AML-193 (cell line): ENCODE measurements at places on chromosomes 7 and 10.
A peak's percentile ranks its signal among the peaks of the same experiment; 100 is the strongest.

DNA sequence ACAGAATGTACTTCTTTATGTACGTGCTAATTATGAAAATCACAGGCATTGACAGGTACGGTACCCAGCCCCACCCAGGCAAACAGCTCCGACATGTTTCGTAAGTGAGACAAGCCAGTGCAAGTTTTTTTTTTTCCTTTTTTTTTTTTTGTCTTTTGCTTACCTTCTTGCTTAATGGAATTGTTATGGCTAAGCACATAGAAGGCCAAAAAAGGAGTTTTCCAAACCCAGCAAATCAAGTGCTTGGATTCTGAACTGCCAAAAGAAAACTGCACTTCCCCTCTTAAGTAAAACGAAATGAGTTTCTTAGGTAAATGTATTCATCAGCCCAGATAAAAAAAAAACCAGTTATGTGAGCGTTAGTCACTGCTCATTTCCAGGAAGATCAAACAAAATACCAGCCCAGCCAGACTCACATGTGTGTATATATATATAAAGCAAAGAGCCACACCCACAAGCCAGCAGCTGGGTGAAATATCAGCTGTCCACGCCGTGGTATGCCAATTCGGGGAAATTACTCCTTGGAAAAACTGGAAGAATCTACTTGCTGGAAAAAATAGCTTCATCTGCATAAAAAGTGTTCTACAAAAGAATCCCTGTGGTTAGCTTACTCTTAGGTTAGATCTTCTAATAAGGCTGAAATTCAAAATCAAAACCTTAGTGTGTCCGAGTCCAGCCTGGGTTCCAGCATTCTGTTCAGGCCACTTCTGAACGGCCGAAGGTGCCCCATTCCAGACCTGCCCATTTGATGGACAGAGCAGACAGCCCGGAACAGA, 8.0 kb downstream of the KLF6 start:
- no peak for DNase-seq

- DNase-seq, result no peak
These were observed 88.4 kb upstream of the ZMIZ1 start for GRCh38 chr10:78980354-78980753.

- peak; percentile 29 for DNase-seq
These were observed 51.1 kb downstream of the TPST1 start for GRCh38 chr7:66256281-66256680.

GRCh38 chr10:27088119-27089044, 11.9 kb downstream of the ANKRD26 start:
- DNase-seq, result no peak

DNA sequence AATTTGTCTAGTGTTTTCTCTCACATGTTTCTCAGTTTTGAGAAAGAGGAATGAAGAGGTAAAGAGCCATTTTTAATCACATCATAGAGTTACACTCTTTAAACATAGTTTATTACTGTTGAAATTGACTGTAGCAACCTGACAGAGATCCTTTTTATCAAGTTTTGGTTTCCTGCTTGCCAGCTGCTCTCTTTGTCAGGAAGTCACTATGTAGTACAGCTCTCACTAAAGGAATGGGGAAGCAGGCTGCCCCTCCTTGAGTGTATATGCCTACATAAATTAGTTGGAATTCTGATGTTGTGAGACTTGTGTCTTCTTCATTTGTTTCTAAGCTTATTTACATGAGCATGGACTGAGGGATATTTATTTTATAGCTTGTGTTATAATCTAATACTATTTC, 1274.0 kb upstream of the CELF2 start:
- DNase-seq, result no peak

GRCh38 chr10:99558708-99559107, 26.0 kb downstream of the NKX2-3 start:
- DNase-seq, result no peak
